B cell (primary cell): ENCODE measurements at places on chromosomes 7 and 10. TPM values are rescaled to one million over a fixed set of nuclear protein-coding genes. Genes with fewer than 3 reads are reported as not detected.

ERVW-1 gene
- not detected in 2 replicates for total RNA-seq

NXPH1 gene
- total RNA-seq: not detected in 2 replicates

COL13A1 gene
- total RNA-seq: not detected in 2 replicates

CFAP58 gene
- total RNA-seq: not detected in 2 replicates

DNA sequence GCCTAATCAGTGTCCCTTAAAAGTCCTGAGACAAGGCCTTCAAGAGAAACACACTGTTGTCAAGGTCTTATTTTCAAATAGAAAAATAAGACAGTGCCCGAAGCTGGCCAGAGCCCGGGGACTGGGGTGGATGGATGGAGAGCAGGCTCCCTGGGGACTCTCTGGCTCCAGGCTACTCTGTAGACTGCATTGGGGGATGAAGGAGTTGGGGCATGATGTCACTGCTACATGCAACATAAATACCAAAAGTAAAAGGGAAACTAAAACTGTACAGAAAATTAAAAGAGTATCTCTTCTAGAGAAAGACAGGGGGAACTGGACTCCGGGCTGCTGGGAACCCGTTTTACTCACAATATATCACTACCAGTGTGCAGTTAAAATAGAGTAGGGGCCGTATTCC, 629.8 kb downstream of the KCNMA1 start:
- DNase-seq: no peak

- no peak for DNase-seq
Observed at GRCh38 chr7:11120068-11120664, 146.5 kb downstream of the PHF14 start.

- no peak for DNase-seq
Observed at GRCh38 chr7:91266067-91266688, 1.9 kb downstream of the FZD1 start.

DNA sequence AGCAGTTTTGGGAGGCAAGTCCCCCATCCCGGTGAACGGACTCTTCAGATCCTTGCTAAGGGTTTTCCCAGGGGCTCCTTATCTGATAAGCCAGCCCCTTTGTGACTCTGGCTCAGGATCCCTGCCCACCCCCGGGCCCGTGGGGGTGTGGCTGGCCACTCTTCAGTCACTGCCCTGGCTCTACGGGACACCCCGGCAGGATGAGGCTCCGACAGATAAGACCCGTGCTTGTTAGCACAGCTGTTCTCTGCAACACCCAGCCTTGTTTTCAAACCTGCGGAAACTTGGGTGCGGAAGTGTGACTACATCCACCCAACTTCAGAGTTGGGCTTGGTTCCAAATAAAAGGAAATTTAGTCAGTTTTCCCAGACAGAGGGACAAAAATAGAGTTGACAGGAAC, 66.7 kb upstream of the PODXL start:
- no peak for DNase-seq

WEE2 gene
- total RNA-seq: not detected in 2 replicates

- no peak for DNase-seq
Observed at GRCh38 chr10:127398140-127398970, 150.8 kb upstream of the NPS start.

DNA sequence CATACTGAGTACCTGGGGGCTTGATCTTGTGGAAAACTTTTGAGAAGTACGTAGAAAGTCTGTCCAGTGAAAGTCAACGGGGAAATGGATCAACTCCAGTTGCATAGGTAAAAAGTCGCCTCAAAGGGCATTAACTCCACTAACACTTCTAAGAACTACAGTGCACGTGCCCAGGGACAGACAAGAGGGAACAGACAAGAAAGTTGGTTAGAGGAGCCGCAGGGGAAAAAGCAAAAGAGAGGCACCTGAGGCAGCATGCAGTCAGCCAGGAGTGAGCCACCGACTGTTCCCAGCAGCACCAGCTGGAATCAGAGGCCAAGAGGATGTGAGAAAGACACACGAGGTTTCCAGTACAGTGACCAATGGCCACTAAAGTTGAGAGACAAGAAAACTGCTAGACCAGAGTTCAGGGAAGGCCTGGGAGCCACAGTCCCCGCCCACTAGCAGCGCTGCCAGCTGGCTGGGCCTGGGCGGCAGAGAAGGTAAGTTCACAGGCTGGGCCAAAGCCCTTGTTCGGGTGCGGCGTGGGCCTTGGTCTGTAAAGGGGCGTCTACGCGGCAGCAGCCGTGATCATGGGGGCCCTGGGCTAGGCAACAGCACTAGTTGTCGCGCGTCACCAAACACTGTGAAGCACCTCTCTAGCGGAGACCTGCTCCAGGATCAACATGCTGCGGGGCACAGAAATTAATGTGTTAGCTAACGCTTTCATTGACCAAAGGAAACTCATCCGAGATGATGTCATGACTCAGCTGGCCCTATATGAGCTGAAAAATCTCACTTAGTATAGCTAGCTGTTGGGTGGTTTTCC, 14.0 kb downstream of the ITGB1 start:
- DNase-seq: no peak

GRCh38 chr10:109894516-109894915, 28.8 kb downstream of the XPNPEP1 start:
- DNase-seq: no peak

- no peak for DNase-seq
Observed at GRCh38 chr10:77626266-77626935, 11.2 kb downstream of the KCNMA1 start.

TMEM248 gene
- 114 and 120 TPM in 2 replicates for total RNA-seq

PLPP4 gene
- not detected in 2 replicates for total RNA-seq

CPA2 gene
- total RNA-seq: not detected in 2 replicates

GRCh38 chr7:94492601-94493000, 17.0 kb upstream of the CASD1 start:
- no peak for DNase-seq

DNA sequence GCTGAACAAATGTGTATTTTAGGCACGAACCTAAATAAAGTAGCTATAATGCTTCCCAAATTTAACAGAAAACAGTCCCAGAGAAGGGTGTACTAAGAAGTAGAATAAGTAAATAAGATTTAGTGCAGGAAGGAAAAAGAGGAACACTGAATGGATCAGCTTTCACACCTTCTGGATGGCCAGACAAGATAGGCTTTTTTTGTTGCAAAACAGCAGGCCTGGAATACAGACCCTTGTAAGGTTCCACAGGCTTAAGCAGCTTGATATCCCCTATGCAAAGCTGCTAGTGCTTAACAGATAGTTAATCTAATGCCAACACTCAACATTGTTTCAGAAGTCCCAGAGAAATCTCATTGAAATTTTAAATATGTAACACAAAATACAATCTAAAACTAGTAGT, 328.1 kb upstream of the STEAP1 start:
- no peak for DNase-seq

DNA sequence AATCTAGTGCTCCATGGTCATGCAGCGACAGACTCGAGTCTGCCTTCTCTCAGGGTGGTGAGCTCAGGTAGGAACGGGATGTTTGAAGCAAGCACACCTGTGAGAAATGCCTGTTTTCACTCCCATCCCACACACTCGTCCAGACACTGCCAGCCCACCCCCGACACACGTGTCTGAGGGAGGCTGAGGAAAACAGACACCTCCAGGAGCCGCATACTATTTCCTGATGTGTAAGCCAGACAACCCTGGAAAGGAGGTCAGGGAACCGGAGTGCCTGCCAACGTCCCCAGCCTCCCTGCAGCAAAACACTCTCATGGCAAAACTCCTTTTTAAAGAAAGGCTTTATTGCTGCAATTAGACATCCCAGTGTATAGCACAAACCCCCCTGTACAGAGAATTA, 80.2 kb downstream of the ALOX5 start:
- DNase-seq: no peak

GRCh38 chr10:126126866-126127265, 230.5 kb downstream of the FANK1 start:
- DNase-seq: no peak

SGPL1 gene
- total RNA-seq: 41.9 and 46.2 TPM in 2 replicates
